ENCODE measurements at places on chromosomes 3 and 15.
A peak's percentile ranks its signal among the peaks of the same experiment; 100 is the strongest.

DNA sequence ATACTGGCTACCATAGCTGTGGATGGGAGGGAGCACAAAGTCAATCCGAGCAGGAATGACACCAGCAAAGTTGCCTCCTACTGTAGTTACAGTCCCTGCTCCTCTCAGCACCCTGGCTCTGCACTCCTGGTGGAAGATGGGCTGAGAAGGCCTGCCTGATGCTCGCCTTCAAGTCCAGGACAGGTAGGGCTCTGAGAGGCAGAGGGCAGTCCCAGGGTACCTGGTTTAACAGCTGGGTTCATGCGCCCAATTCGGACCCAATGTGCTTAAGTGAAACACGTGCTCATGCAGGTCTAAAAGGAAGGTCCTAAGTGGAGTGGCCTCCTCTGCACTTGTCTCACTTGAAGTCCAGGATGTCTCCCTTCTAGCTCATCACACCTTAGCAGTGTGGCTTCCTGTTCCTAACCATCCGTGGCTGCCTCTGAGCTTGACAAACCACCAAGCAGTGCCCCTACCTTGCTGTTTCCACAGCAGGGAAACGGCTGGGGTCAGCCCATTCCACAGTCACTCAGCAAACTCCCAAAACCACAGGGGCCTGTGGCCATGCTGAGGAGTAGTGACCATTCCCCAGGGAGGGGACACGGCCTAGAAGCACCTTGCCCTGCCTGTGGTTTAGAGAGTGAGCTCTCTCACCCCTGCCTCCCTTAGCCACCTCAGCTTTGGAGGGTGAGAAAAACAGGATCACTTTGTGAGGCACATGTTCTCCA is 3.9 kb upstream of the MUSTN1 start:
- no peak for DNase-seq

DNA sequence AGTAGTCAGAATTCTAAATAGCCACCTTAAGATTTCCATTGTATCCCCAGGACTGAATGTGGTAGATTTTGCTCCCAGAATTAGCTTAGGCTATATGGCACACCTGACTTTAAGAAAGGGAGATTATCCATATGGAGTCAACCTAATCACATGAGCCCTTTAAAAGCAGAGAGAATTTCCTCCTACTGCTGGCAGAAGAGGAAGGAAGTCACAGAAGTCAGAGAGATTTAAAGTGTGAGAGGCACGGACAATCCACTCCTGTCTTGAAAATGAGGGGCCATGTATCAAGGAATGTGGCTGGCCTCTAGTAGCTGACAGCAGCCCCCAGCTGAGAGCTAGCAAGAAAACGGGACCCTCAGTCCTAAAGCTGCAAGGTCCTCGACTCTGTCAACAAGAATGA is 26.8 kb downstream of the LRRC31 start:
- no peak for DNase-seq

DNA sequence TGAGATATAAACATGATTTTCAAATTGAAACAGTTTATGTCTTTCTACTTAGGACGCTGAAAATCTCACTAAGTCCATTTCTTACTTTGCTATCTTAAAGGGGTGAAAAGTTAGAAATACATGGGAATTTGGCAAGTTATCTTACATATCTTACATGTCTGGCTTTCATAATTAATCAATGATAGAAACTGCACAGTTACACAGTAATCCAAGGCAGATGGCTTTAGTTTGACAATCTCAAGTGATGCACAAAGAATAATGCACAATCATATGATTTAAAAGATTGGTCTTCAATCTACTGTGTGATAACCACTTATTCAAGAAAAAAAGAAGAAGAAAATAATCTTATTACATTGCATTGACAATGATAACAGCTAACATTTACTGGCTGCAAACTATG is 14.2 kb downstream of the PDZRN3 start:
- DNase-seq, result no peak

DNA sequence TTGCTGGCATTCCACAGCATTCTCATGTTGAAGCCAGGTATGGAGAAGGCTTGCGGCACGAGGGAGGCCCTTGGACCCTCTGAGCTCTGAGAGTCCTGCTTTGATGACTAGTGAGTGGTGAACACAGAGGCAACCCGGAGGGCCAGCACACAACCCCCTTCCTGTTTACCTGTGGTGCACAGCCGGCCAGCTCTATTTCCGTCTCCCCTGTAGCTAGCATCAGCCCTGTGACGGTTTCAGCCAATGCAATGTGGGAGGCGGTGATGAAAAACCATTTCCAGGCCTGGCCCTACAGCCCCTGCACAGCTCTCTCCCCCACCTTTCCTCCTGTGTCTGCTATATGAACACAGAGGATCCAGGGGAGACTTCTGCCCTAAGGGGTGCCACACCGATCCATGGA is 76.8 kb upstream of the KLHL25 start:
- no peak for DNase-seq

GRCh38 chr3:172059532-172059931 is 20.2 kb downstream of the FNDC3B start:
- DNase-seq, result no peak

GRCh38 chr3:10926811-10927521 is 65.6 kb upstream of the SLC6A1 start:
- DNase-seq, result no peak

DNA sequence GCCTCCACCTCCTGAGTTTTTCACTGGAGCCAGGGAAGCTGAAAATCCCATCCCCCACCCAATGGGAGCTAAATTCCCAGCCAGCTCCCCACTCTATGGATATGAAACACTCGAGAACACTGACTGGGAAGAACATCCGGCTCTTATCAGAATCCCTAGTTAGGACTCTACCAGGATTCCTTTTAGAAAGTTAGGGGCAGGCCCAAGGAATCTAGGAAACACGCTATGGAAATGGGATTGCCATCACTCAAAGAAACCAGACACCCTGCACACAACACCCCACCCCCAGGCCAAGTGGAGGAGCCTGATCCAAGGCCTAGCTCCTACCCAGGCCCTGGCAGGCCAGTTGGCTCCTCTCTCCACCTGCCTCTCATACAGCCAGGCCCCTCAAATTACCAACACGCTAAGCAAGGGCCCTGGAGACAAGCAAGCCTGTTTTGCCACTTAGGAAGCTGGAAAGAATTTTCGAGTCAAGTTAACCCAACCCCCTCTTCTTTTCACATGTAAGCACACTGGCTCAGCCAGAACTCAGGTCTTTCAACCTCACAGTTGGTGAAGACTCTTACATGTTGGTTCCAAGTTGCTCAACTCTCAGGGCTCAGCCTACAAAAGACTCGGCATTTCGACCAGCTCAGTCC is 75.5 kb downstream of the RBPMS2 start:
- no peak for DNase-seq

DNA sequence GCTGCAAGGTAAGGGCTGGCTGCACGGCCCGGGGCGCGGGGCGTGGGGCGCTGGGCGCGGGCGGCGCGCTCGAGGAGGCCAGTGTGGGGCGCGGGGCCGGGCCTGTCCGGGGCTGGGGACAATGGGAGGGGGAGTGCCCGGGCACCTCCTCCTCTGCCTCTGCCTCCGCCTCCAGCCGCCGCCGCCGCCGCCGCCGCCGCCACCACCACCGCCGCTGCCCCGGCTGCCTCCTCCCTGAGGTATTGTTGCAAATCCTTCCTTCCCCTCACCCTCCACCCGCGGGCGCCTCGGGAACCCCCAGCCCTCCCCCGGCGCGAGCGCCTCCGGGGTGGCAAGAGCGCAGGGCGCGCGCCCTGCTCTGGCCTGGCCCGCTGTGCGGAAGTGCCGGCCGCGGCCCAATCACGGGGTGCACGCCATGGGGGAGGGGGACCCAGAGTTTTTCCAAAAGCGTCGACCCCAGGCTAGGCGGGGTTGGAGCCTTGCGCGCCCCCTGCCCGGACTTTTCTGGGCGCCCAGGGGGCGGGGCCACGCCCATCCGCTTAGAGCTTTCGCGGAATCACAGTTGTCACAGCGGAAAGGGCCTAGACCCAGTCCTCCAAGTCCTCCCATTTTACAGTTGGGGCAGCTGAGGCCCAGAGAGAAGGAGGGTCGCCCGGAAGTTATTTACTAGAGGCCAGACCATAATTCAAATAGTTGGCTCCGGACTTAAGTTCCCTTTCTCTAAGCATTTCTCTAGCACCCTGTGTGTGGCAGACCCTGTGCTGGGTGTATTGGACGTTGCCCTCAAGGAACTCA is at the start of gene LPP:
LPP (plus strand) TSS at position 144 of the 795 bp plus-strand sequence. CDS start 251,964 bp downstream, outside the sequence.
- DNase-seq, result peak; percentile 62

GRCh38 chr3:53489787-53490458 is 4.5 kb upstream of the CACNA1D start:
- DNase-seq, result no peak
